PC-3 (cell line): ENCODE measurements at places on chromosomes 16 and 17. TPM values are rescaled to one million over a fixed set of nuclear protein-coding genes. Genes with fewer than 3 reads are reported as not detected.

SAMD14 gene
- 0.11 and 0.17 TPM in 2 replicates for total RNA-seq

PLLP gene
- 0.35 and 1.6 TPM in 2 replicates for total RNA-seq

ZDHHC1 gene
- 4.8 and 5.1 TPM in 2 replicates for total RNA-seq

SETD1A gene
- total RNA-seq = 7.9 and 8.6 TPM in 2 replicates

PRPSAP1 gene
- 43.9 and 47.8 TPM in 2 replicates for total RNA-seq

ZSCAN10 gene
- total RNA-seq = not detected in 2 replicates

TP53TG3 gene
- not detected in 2 replicates for total RNA-seq

KCTD19 gene
- not detected in 2 replicates for total RNA-seq

TMEM98 gene
- total RNA-seq = 59.0 and 59.4 TPM in 2 replicates

XAF1 gene
- not detected in 2 replicates for total RNA-seq

CES1 gene
- not detected in 2 replicates for total RNA-seq

C17orf113 gene
- total RNA-seq = 0.62 and 1.8 TPM in 2 replicates

DOC2A gene
- total RNA-seq = 4.6 and 5.2 TPM in 2 replicates

SLC5A10 gene
- total RNA-seq = not detected in 2 replicates

GPR179 gene
- total RNA-seq = not detected in 2 replicates

CNGB1 gene
- 0.04 TPM in 1 of 2 replicates, not detected in the other for total RNA-seq

CHST4 gene
- not detected in 2 replicates for total RNA-seq

GAST gene
- total RNA-seq = not detected in 2 replicates

TEX19 gene
- 0.46 and 1.2 TPM in 2 replicates for total RNA-seq

PLD6 gene
- total RNA-seq = 11.6 and 18.0 TPM in 2 replicates

SALL1 gene
- total RNA-seq = not detected in 2 replicates

GLIS2 gene
- 2.1 and 5.9 TPM in 2 replicates for total RNA-seq

AIPL1 gene
- total RNA-seq = not detected in 2 replicates

RAB11FIP4 gene
- total RNA-seq = 4.2 and 4.5 TPM in 2 replicates

GFOD2 gene
- total RNA-seq = 21.8 and 22.2 TPM in 2 replicates

TMC7 gene
- total RNA-seq = 5.3 and 6.9 TPM in 2 replicates

VMP1 gene
- total RNA-seq = 237 and 277 TPM in 2 replicates

MT1G gene
- not detected in 2 replicates for total RNA-seq

SMURF2 gene
- 68.2 and 76.6 TPM in 2 replicates for total RNA-seq

HBM gene
- not detected in 2 replicates for total RNA-seq

KRT12 gene
- total RNA-seq = not detected in 2 replicates

ASPA gene
- not detected in 2 replicates for total RNA-seq

OR3A3 gene
- not detected in 2 replicates for total RNA-seq

CENPN gene
- 60.9 and 63.1 TPM in 2 replicates for total RNA-seq

CYB5D1 gene
- total RNA-seq = 16.7 and 23.1 TPM in 2 replicates

IKZF3 gene
- under 0.01 TPM in 1 of 2 replicates, not detected in the other for total RNA-seq

TLCD2 gene
- total RNA-seq = 0.63 and 0.77 TPM in 2 replicates

TMEM92 gene
- total RNA-seq = 5.6 and 6.9 TPM in 2 replicates

OSGIN1 gene
- 6.6 and 9.8 TPM in 2 replicates for total RNA-seq

IL17C gene
- total RNA-seq = not detected in 2 replicates

KRT39 gene
- not detected in 2 replicates for total RNA-seq

CD7 gene
- total RNA-seq = 0.15 and 0.98 TPM in 2 replicates

HS3ST2 gene
- not detected in 2 replicates for total RNA-seq

CDC42EP4 gene
- 83.1 and 109 TPM in 2 replicates for total RNA-seq

LDHD gene
- total RNA-seq = 3.1 and 3.7 TPM in 2 replicates

LITAFD gene
- total RNA-seq = not detected in 2 replicates
